ENCODE measurements at places on chromosomes 13 and 19.
A peak's percentile ranks its signal among the peaks of the same experiment; 100 is the strongest.

GRCh38 chr19:3459089-3459881 lies 21.0 kb downstream of the SMIM24 start:
- H3K27me3 ChIP-seq, result no peaks in the 10 kb centered on the region
- no peaks in the 10 kb centered on the region for H3K36me3 ChIP-seq

- DNase-seq, result peak; percentile 68
- peak overlapping the region; percentile 76 for H3K4me3 ChIP-seq
- H3K4me1 ChIP-seq, result peaks cover 42% of the 10 kb centered on the region
- H3K36me3 ChIP-seq, result peaks cover 26% of the 10 kb centered on the region
- H3K27me3 ChIP-seq, result no peaks in the 10 kb centered on the region
Observed at GRCh38 chr19:51690454-51691073, 2.6 kb upstream of the SPACA6 start.

DNA sequence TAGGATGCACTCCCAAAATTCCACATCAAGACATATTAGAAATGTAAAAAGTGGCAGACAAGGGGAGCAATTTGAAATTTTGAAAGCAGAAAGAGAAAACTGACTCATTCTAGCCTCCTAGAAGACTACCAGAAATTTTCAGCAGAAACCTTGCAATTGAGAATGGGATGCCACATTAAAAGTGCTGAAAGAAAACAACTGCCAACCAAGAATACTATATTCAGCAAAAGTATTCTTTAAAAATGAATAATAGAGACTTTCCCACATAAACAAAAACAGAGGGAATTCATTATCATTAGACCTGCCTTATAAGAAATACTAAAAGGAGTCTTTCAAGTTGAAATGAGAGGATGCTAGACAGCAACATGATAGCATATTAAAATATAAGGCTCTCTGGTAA lies 78.3 kb upstream of the HTR2A start:
- H3K36me3 ChIP-seq, result no peaks in the 10 kb centered on the region
- H3K4me1 ChIP-seq, result no peaks in the 10 kb centered on the region
- no peak overlapping the region for H3K27ac ChIP-seq
- no peak overlapping the region for H3K4me3 ChIP-seq

DNA sequence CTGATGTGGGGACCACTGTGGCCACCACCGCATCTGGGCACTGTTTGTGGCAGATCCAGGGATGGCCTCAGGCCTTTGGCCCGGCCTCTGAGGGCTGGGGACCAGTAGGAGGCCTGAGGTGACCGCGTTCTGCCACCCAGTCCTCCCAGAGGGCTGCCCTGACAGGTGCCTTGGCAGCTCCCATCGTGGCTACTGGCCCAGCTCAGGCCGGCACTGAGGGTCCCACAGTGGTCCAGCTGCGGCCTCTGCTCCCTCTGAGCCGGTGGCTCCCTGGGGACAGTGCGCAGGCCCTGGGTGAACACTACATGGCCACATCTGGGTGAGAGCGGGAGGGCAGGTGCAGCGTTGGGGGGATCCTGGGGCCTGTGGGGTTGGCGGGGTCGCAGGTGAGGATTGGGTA lies 61.9 kb downstream of the KDM4B start:
- peaks cover 7% of the 10 kb centered on the region for H3K36me3 ChIP-seq
- H3K4me3 ChIP-seq, result no peak overlapping the region
- peaks cover 13% of the 10 kb centered on the region for H3K4me1 ChIP-seq
- no peak overlapping the region for H3K27ac ChIP-seq
- H3K27me3 ChIP-seq, result no peaks in the 10 kb centered on the region

- H3K27me3 ChIP-seq, result peaks cover 92% of the 10 kb centered on the region
- no peak for DNase-seq
- H3K36me3 ChIP-seq, result no peaks in the 10 kb centered on the region
- no peaks in the 10 kb centered on the region for H3K4me1 ChIP-seq
Observed at GRCh38 chr13:28423010-28423409, 71.9 kb downstream of the FLT1 start.

DNA sequence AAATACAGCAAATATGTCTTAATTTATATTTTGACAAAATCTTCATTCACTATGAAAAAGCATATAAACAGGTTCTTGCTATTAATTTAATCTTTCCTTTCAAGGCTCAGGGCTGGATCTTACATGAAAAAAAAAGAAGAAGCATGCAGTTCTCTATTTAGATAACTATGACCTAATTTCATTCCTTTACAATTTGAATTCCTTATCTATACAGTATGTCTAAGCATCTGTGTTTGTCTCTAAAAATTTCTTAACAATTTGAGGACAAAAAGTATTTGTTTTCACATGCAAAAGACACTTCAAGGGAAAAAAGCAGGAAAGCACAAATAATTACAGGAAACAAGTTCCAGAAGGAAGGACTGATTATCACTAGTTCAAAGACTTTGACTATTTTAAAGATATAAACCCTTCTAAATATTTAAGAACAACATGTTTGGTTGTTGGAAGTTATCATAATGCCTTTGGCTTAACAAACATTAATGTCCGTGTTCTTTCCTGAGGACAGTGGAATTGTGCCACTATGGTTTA lies 157.5 kb downstream of the TBC1D4 start:
- peaks cover 2% of the 10 kb centered on the region for H3K4me1 ChIP-seq
- H3K4me3 ChIP-seq, result no peak overlapping the region
- no peaks in the 10 kb centered on the region for H3K27me3 ChIP-seq
- H3K27ac ChIP-seq, result no peak overlapping the region

Measured in PC-3 (cell line).